Erythroblast (primary cell): ENCODE measurements at places on chromosomes 2 and 18.

- no peak for DNase-seq
Observed at GRCh38 chr18:12703096-12703567, 290 bp downstream of the PSMG2 start.

- no peak for DNase-seq
Observed at GRCh38 chr2:58866527-58866926, 625.4 kb upstream of the FANCL start.

DNA sequence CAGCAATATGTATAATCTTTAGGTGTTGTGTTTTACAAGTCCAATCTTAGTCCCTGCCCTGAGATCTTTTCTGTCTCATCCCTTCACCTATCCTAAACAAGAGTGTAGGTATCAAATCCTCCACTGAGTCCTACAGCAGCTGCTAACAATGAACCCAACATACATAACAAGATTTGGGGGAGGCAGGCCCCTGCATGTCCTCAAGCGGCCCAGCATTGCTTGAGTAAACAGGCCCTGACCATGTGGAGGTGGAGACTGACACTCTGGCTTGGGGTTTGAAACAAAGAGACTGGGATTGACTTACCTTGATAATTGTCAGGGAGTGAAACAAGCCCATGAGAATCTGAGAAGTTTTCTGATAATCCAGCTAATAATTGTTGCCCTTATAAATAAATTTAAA is 213.4 kb downstream of the STK39 start:
- no peak for DNase-seq

GRCh38 chr18:39299152-39299551 is 1733.6 kb upstream of the CELF4 start:
- DNase-seq = no peak

GRCh38 chr2:189254268-189254883 is 74.8 kb upstream of the COL5A2 start:
- no peak for DNase-seq

- no peak for DNase-seq
Observed at GRCh38 chr2:130374587-130375290, 18.9 kb downstream of the PTPN18 start.

- no peak for DNase-seq
Observed at GRCh38 chr2:21466341-21466927, 342.7 kb downstream of the TDRD15 start.

- no peak for DNase-seq
Observed at GRCh38 chr2:28362991-28363521, 29.6 kb upstream of the FOSL2 start.

GRCh38 chr2:66895206-66895605 is 460.3 kb downstream of the MEIS1 start:
- no peak for DNase-seq

GRCh38 chr2:150127346-150127990 is 360.0 kb downstream of the RND3 start:
- DNase-seq = no peak

DNA sequence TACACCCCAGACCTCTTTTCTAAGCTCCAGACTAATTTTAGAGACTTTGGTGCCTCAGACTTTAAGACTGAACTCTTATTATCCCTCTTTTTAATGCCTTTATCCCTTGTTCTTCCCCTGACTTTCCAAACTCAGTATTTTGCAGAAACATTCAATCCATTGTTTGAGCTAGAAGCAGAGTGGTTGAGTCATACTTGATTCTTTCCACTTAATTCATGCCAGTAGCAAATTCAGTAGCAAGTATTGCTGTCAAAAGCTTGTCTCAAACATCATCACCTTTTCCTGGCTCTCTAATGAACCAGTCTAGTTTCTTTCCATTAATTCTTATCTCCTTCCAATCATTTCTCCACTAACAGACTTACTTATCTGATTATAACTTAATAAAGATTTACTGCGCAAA is 699.7 kb upstream of the ZNF804A start:
- no peak for DNase-seq

DNA sequence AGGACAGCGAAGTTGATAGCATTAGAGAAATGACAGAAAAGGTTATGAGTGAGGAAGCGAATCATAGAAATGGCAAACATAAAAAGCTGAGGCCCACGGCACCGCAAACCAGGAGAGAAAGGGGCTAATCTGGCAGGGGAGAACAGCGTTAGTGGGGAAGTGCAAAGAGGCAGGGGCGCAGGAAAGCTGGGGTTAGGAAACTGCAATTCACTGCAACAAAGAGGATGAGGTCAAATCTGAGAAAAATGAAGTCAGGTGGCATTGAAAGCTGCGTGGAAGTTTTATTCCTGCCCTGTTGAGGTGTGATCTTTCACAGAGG is 653 bp upstream of the ABI2 start:
- DNase-seq = no peak

- peak; percentile 21 for DNase-seq
Observed at GRCh38 chr2:38522754-38523349, 79.9 kb downstream of the HNRNPLL start.

DNA sequence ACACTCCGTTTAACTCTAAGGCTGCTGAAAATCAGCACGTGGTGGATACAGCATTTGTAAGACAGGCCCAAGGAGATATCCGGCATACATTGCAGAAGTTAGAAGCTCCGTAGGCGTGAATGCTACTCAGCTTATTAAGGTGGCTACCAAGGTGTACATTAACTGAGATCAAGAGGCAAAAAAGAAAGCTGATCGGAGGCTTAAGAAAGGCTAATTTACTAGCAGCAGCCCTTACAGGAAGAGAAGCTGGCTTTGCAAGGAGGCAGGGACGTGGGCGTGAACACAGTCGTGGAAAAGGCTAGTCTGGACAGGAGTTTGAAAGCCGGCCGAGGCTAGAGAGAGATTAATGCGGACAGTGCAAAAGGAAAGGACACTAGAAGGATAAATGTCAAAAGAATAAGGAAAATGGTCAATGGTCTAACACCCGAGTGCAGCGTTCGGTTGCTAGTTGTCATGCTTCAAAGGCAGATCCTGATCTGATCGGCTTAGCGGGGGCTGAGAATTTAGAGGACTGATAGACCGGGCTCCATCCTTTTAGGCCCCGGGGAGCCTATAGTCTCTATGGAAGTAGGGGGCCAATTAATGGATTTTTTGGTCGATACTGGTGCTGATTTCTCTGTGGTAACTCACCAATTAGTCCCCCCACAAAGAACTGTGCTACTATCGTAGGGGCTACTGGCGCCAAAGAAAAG is 45.6 kb upstream of the SELENOI start:
- no peak for DNase-seq

GRCh38 chr2:37543999-37544557 is 127.4 kb downstream of the CDC42EP3 start:
- no peak for DNase-seq

DNA sequence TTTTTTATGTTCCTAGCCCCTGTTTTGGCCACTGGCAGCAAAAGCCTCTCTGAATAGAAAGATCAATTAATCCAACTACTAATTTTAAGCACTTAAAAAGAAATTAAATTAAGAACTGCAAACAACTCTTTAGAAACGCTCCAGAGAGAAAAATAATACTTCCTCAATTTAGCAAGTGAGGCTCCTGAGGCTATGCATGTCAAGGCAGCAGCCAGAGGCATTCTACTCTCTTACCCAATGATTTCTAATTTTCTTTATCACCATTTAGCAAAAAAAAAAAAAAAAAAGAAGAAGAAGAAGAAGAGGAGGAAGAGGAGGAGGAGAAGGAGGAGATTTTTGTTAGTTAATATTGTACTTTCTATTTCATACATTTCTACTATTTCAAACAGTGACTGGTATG is 68.5 kb downstream of the TMEM237 start:
- DNase-seq = no peak

GRCh38 chr18:78912844-78913243 is 66.8 kb upstream of the SALL3 start:
- no peak for DNase-seq

DNA sequence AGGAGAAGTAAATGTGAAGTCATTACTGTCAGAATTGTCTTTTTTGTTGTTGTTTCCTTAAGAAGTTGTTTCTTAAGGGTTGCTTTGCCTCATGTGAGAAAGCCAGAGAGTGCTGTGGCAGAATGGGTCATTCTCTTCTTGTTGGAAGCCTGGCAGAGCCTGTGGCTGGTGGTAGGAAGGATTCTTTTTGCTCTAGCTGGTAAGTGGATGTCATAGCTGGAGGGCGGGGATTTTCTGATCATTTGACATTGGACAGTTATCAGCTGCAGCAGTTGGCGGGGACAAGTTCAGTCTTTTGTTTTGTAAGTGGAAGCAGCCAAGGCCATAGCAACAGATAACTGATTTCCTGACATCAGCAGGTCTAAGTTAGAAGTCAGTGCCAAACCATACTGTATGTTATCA is 5.5 kb upstream of the RMDN2 start:
- peak; percentile 96 for DNase-seq
